Stimulated activated CD8-positive, alpha-beta memory T cell treated with anti-CD3 and anti-CD28 coated beads, Interleukin-12 subunit alpha, Interleukin-12 subunit beta, amount 100 ng/mL, for 4 hours (primary cell): ENCODE measurements at places on chromosomes 2 and 18.

- no peak for DNase-seq
These were observed 395.1 kb downstream of the FBXO15 start for GRCh38 chr18:73752546-73752945.

GRCh38 chr2:100121124-100121718 lies 21.2 kb downstream of the AFF3 start:
- DNase-seq: no peak

DNA sequence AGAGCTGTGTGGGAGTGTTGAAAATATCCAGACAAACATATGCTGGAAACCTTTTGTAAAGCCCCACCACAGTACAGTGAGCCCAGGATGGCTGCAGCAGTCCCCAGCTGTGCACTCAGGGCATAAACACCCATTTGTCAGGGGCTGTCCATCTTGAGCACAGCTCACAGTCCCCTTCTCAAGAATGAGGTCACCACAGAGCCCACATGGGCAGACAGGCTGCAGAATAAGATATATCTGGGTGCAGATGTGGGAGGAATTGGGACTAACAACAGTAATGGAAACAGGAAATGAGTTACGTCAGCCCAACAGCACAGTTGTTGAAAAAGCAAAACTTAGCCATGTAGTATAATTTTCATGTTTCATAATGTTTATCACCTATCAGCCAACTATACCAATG lies 219.6 kb downstream of the ETAA1 start:
- DNase-seq: no peak

GRCh38 chr2:69741229-69741574 lies 732 bp upstream of the ANXA4 start:
- DNase-seq: no peak

- no peak for DNase-seq
These were observed 14.6 kb downstream of the ITGB1BP1 start for GRCh38 chr2:9408641-9409151.

DNA sequence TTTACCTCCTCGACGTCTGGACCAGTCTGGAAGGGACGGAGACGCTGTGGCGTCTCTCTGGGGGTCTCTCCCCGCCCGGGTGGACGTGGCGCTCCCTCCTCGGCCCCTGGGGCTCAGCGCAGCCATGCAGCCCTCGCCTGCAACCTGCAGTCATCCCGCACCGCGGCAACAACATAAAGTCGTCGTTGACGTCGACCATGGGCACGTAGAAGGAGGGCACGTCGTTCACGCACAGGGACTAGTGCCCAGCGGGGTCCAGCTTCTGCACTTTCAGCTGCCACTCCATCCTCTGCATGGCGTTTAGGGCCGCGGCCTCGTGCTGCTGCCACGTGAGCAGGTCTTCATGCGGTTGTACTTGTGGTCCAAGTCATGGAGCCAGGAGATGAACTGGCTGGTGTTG lies 889.6 kb upstream of the LRRTM1 start:
- DNase-seq: no peak

DNA sequence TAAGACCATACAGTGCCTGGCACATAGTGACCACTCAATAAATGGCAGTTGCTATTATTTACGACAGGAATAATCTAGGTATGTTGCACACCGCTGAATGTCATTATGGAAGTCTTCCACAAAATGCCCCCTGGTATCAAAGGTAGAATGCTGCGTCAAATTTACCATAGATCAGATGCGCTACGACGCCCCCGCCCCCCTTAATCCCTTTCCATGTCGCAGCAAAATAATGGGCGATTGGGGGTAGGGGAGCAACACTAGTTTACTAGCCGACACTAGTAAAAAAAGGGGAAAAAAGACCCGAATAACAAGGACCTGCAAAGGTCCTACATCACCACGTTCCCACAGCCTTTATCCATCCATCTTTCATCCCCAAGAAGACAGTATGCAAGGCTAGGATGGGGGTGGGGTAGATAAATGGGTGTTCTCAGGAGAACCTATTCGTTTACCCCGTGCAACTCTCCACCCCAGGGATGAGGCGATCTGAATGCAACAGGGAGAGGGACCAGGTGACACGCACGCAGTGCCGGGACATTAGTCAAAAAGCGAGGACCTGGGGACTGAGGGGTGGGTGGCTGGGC lies 455 bp downstream of the PREPL start:
- DNase-seq: no peak

- no peak for DNase-seq
These were observed 384.5 kb downstream of the MTX2 start for GRCh38 chr2:176653479-176654443.

DNA sequence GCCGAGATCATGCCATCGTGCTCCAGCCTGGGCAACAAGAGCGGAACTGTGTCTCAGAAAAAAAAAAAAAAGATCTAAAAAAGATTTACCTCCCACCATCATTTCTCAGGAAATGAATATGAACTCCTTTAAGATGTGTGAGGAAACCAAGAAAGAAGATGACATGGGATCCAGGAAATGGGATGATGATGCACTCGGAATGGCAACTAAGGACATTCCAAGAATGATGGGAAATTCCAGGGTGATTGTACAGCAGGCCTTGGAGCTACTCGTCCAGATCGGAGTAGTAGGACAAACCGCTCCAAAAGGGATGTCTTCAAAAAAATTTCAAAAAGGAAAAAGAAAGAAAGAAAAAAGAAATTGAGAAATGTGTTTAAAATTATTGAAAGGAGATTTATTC lies 84.9 kb upstream of the PMAIP1 start:
- DNase-seq: no peak

GRCh38 chr2:101416609-101417008 lies 29.3 kb upstream of the CREG2 start:
- no peak for DNase-seq

DNA sequence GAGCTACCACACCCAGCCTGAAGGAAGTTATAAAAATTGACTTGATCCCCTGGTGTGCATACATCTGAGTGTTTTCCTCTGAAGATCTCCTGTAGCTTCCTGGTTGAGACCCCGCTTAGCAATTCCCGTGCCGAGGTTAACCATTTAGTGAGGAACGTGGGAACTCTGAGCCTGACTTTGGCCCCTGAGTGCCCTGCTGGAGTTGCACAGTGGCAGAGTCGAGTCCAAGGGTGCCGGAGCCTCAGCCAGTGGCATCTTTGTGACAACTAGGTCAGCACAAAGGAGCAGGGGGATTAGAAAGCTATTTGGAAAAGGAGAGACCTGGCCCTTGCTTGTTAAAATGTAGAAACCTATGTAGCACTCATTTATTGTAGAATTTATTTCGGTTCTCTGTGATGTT lies 561.2 kb upstream of the SALL3 start:
- no peak for DNase-seq
